CD4-positive, alpha-beta T cell treated with Interleukin-4 for 4 hours (primary cell): ENCODE measurements at places on chromosomes 4 and X.

GRCh38 chr4:145177511-145177905, 2.9 kb downstream of the OTUD4 start:
- no peak for DNase-seq

DNA sequence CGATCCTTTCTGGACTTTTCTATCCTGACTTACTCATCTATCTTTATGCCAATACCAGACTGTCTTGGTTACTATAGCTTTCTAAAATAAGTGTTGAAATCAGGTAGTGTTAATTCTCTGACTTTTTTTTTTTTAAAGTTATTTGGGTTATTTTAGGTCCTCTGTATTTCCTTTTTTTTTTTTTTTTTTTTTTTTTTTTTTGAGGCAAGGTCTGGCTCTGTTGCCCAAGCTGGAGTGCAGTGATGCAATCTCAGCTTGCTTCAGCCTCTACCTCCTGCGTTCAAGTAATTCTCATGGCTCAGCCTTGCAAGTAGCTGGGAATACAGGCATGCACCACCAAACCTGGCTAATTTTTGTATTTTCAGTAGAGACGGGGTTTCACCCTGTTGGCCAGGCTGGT, 2.8 kb upstream of the NELFA start:
- no peak for DNase-seq

- no peak for DNase-seq
Measured at GRCh38 chr4:3822230-3822947, 56.2 kb downstream of the ADRA2C start.

DNA sequence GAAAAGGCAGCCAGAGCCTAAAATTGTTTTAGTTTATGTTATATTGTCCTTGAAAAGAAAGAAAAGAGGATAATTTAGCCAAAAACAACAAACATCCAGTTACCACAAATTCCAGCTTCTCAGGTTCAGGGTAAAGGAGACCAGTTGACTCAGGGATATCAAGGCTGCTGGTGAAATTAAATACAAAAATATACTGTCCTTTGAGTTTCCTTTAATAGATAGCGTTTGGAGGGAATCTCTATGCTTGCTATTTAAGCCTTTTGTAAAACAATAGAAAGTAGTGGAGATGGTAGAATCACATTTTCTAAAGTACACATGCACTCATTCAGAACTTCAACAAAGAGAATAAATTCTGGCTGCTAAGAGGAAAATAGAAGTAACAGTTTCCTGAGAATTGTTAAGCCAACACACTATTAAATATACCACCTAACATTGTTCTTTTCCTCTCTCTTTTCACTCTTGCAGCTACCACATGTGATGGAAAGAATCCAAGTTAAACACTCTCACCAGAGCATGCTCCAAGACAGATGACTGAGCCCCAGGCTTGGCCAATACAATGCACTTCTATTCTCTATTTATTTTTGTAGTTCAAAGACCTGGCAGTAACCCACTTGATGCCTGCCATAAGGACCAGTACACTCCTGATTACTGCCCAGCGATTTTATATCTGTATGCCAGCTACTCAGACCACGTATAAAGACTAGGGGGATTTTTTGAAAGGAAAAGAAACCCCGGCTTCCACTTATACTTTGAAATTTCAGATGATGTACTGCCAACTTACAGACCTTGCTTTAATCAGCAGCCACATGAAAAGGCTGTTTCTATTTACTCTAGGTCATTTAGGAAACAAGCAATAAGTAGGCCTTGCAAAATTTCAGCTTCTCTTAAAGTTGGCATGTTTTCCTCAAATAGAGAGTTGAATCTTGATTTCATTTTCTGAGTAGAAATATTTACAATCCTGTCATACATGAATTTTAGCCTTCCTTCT, 756.9 kb downstream of the FAT4 start:
- no peak for DNase-seq

- no peak for DNase-seq
Measured at GRCh38 chrX:112857478-112857878, 16.8 kb upstream of the AMOT start.

GRCh38 chrX:43481576-43481975, 174.5 kb upstream of the MAOA start:
- no peak for DNase-seq

DNA sequence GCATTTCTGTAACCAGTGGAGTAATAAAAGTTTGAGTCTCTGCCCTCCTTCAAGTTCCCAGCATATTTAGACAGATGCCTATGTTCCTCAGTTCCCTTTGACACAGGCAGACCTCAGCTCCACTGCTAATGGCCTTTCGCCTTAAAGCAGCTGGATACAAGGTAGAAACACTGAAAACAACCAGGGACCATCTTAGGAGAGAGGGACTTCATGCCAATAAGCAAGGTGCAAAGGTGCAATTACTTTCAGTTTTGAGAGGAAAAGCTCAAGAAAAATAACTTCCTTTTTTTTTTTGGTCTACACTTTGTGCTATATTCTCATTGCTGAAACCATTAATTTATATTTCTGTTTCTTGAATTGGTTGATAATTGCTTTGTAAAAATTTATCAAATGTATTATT, 781.9 kb upstream of the GALNTL6 start:
- DNase-seq, result no peak

- DNase-seq, result no peak
Measured at GRCh38 chr4:137692205-137692604, 159.9 kb upstream of the PCDH18 start.

GRCh38 chr4:102163404-102164140, 181.7 kb downstream of the SLC39A8 start:
- no peak for DNase-seq

DNA sequence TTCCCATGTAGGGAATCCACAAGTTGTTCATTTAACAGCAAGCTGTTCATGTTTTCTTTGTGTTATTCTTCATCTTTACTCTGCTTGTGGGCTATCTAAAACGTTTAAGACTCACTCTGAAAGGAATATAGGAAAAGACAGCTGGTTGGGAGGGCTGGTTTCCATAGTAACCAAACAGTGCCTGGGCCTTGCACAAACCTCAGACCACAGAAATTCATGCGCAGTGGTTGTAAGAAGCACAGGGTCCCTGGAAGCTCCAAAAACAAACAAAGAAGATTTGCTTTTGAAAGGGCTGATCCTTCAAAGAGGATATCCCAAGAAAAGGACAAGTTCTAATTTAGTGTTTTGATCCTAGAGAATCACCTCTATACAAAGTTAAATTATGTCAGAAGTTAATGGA, 7.8 kb downstream of the SERTM2 start:
- DNase-seq, result no peak

GRCh38 chr4:952881-953573, 20.3 kb downstream of the DGKQ start:
- DNase-seq, result no peak

DNA sequence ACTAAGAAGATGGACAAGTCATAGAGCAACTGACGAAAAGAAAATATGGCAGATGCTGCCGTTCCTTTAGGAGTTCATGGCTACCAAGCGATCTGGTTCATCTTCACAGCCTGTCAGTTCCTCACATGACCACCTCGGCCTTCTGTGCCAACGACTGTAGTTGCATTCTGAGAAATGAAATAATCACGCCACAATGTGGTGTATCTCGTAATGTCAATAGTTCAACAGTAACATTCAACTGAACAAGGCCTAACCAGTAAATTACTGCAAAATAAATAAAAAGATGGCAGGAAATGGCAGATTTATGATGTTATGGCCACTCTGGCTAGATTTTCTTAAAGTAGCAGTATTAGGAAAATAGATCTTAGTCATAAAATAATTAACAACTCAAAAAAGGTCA, 4.4 kb downstream of the GPRIN3 start:
- DNase-seq, result peak; percentile 87

GRCh38 chrX:8204943-8205342, 33.9 kb upstream of the VCX2 start:
- no peak for DNase-seq

- no peak for DNase-seq
Measured at GRCh38 chr4:88251924-88252323, 32.4 kb downstream of the PPM1K start.

- no peak for DNase-seq
Measured at GRCh38 chr4:76984788-76985211, 35.2 kb downstream of the SEPTIN11 start.

GRCh38 chr4:173446416-173446815, 47.5 kb upstream of the SCRG1 start:
- no peak for DNase-seq

GRCh38 chrX:29468911-29469494, 746.4 kb upstream of the MAGEB2 start:
- no peak for DNase-seq

DNA sequence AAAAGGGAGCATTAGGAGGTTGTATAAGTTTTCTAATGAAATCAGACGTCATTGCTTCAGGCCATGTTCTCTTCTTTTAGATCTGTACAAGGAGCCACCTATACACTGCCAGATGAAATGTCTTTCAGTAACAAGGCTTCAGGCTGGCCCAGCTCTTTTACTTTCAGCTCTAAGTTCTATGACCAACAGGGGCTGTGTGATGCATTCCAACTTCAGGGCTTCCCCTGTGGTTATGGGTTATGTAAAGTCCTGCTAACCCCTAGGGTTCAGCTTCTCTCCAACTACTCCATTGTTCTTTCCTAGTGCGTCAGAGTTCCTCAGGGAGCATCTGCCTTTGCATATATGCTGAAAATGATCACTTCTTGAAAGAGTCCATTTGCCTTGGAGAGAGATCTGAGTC, 79.4 kb upstream of the TTC29 start:
- DNase-seq, result no peak

DNA sequence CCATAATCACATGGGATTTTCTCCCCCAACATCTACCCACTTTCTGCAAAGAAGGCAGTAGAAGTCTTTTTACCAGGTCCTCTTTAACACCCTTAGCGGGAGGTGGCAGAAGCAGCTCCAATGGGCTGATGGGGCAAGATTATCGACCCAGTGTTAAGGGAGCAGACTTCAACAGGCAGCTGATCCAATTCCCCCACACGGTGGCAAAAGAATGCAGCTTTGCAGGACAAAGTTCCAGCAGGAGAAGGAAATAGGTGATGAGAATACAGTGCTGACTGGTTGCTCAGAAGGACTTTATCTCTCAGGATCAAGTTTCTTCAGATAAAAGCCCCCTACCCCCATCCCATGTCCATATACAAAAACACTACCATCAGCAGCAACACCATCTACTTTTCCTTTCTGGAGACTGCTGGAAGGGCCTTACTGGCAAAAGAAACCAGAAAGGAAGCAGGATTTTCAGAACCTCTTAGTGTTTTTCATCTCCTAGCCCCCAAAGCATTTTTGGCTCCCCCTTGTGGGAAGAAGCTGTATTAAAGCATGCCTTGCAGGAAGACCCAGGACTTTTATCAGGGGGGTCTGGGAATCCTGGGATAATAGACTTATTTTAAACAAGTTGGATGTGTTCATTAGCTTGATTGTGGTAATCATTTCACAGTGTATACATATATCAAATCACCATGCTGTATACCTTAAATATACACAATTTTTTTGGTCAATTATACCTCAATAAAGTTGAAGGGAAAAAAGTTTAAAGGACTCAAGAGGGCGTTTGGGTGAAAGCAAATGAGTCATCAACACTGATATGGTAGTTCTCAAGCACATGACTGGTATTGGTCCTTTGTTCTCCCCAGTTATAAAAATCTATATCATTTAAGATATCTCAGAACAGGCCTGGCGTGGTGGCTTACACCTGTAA, 146.4 kb downstream of the GPC3 start:
- DNase-seq, result peak; percentile 3

DNA sequence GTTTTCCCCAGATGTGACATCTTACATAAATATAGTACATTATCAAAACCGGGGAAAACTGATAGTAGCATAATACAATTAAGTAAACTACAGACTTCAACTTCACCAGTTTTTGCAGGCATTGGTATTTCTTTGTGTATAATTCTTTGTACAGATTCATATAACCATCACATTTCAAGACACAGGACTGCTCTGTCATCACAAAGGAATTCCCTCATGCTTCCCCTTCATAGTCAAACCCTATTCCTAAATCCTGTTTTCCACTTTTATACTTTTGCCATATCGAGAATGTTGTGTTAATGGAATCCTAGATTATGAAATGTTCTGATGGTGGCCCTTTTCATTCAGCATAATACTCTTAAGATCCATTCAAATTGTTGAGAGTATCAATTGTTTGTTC, 36.0 kb downstream of the STIM2 start:
- no peak for DNase-seq

GRCh38 chrX:139642241-139642927, 65.6 kb downstream of the MCF2 start:
- no peak for DNase-seq

DNA sequence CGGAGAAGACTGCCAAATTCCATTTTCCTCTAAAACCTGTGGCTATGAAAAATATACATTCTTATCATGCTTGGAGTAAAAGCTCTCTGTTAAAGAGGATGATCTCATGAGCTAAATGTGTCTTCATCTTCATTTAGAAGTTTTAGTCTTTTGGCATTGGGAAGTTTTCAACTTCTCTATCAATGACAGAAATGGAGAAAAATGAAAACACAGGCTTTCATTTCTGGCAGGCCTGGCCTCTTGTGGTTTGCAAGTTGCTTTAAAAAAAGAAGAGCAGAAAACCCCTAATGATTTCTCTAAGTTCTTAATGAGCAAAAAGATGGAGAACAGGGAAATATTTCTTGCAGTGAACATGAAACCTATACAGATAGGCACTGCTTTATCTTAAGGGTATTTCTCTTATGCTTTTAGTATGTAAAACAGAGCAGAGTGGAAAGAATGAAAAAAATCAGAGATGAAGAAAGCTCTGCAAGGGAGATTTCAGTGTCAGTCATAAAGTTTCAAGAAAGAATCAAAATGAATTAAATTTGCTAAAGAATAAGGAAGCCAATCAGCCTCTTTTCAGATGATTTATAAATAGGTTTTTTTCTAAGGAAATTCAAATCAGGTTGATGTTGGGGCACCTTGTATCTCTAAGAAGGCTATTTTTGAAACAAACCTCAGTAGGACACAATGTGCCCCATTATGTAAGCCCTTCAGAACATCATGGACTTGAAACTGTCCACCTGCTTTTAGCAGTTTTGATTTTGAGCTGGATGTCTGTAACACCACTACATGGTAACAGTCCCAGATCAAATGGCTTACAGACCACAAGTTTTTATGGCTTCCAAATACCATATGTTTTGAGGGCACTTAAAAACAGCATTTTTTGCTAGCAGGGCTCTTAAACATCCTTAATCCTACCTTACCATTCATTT, 225.0 kb downstream of the GRIA3 start:
- DNase-seq, result no peak

GRCh38 chr4:184053434-184053833, 148.3 kb downstream of the STOX2 start:
- DNase-seq, result no peak

DNA sequence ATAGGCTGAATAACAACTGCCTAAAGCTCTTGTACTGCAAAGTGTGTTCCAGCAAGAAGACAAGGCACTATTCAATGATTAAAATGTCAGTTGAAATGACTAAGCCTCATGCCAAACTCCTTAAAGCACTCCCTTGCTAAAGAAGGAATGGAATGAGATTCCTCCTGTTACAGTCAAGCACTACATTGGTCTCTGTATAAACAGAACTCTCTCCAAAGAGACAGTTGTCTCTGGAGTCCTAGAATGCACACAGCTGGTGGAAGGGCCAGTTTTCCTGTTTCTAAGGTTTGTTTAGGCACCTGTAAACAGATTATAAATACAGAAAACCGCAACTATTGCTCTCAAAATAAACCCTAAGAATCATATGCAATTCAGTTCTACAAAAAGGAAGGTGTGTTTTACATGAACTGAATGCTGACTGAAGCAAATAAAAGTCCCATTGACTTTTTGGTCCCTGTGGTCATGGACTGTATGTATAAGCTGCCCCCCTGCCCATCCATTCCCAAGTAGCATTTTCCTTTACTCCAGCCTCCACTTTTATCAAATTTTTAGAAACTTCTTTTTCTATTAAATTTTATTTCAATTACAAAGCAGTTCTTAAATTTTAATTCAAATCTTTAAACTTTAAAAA, 47.0 kb downstream of the FAT1 start:
- no peak for DNase-seq

- no peak for DNase-seq
Measured at GRCh38 chr4:10917566-10917965, 233.0 kb upstream of the CLNK start.
